Fibroblast of skin of left biceps (primary cell): ENCODE measurements at places on chromosomes 2 and 18.
A peak's percentile ranks its signal among the peaks of the same experiment; 100 is the strongest.

DNA sequence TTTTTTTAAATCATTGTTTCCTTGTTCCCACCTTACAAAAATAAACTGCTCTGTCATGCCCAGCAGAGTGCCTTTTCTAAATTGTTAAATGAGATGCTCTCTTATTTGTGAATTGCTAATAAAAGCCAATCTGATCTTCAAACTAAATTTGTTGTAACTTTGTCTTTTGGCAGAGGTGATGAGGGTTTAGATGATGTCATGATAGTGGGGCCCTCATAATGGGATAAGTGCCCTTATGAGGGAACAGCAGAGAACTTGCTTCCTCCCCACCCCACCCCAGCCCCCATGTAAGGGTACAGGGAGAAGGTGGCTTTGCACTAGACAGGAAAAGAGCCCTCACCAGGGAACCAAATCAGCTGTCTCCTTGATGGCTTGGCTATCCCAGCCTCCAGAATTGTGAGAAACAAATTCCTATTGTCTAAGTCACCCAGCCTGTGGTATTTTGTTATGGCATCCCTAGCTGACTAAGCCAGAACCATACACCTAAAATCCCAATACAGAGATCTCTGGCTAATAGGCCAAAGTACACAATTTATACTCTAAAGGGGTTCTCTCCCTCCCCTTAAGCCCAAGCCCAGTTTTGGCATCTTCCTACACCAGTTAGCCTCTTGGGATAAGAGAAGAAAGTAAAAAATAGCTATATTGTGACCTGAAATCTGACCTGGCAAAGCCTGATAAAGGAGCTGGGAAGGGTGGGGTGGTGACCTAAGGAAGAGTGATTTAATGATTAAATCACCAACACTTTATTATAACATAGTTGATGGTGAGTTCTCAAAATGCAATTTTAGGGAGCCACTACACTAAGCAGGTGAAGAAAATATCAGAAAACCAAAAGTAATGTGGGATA is 40.3 kb upstream of the HNRNPA3 start:
- peak; percentile 47 for DNase-seq

- DNase-seq = no peak
These were observed 311.2 kb downstream of the CMPK2 start for GRCh38 chr2:6554466-6554865.

DNA sequence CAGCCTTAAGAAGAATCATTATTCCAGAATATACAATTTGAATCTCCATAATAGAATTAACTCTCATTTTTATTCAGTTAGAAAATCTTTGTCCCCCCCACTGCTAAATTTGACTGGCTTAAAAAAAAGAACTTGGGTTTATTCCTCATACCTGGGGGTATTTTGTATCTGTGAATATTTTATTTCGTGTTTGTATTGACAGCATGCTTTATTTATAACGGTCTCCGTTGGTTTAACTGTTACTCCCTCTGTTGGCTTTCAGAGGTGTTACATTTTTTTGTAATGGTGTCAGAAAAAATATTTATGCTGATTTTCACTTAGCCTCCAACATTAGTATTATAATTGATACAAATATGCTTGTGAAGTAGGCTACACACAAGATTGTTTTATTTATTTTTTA is 109.1 kb downstream of the HAUS1 start:
- no peak for DNase-seq

DNA sequence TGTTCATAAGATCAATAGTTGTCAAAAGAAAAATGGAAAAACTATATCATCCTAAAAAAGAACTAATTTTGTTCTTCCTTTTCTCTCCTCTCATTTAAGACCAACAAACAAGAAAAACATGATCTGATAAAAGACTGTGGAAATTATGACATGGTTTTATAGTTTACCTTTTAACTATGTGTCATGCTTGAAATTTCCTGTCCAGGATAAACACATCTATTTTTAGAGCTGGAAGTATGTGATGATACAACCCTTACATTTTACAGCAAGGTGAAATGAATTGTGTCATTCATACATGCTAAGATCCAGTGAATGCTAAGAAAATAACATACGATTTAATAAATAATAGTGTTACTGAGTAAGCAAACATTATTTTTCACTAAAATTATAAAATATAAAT is 89.9 kb downstream of the GULP1 start:
- DNase-seq = no peak

DNA sequence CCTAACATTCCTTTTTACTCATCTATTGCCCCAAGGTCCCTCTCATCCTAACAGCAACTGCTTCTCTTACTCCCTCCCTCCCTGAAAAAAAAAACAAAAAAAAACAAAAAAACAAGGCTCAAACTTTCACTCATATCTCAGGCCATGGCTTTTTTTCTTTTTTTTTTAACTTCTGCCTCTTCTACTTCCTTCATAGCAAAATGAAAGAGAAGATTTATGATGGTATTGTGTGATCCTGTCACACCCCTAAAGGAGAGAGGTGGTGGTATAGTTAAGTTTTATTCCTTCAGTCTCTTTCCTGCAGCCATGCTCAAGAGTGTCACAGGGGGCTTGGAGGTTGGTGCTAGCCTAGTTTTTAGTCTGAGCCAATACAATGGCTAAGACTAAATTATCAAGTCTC is 21.5 kb upstream of the EPC2 start:
- DNase-seq = no peak
